ENCODE measurements at places on chromosomes 3 and 15.

- no peak for DNase-seq
Measured at GRCh38 chr3:117548600-117548999, 839.0 kb downstream of the TUSC7 start.

DNA sequence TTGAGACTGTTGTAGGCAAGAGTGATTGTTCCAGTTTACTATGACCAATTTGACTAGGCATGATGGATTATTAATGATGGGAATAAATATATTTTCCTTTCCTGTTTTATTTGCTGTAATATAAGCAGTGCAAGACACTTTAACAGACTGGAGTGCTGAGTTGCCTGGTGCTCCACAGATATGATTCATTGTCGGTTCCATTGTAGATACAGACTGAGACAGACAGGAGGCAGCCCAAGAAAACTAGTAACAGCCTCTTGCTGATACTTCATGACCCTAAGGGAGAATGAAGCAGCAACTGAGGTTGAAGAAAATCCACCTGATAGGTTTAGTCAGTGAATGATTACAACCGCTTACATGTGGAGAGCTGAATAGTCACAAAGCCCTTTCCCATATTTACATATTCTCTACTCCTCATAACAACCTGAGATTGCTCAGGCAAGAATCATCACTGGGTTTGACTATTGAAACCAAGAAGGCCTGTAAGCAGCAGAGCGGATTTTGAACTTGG lies 235.1 kb upstream of the TPRG1 start:
- DNase-seq = no peak

DNA sequence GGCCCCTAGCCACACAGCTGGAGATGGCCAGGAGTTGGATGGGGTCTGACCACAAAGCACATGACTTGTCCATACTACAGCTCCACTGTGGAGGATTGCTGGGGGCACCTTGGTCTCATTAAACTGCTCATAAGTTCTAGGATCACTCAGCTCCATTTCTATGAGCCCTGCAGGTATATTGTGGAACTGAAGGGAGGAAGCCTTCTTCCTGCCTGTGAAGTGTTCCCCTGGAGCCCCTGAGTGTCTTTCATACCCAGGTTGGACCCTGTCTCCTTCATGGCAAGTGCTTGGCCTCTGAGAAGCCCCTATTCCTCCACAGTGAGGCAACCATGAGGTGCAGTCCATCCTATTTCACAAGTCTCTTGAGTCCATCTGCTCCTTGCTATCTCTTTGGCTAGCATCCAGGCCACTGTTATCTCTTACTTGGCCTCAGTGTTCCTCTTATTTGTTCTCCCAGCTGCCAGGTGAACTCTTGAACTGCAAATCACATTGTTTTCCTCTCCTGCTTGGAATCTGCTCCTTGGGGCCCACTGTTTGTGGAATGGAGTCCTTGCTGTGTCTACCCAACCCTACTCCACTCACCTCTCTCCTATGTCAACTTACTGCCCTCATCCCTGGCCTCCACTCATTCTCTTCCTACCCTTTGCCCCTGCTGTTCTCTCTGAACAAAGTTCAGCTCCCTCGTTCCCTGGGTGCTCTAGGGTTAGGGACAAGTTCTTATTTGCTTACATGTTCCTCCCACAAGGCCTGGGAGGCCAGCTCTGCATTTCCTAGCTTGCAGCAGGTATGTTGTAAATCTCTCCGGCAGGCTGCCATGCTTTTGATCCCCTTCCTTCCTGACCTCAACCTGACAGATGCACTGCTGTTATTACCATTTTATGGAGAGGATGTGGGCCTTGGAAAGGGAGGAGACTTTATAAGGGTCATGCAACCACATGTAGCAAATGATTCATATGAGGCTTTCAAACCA lies 1.2 kb downstream of the ACOX2 start:
- no peak for DNase-seq

DNA sequence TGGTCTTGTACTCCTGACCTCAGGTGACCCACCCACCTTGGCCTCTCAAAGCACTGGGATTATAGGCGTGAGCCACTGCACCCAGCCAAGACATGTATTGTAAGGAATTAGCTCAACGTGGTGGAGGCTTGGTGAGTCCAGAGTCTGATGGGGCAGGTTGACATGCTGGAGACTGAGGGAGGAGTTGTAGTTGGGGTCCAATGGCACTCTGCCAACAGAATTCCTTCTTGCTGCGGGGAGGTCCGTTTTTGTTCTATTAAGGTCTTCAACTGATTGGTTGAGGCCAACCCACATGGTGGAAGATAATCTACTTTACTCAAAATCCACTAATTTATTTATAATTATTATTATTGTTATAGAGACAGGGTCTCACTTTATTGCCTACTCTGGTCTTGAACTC lies 30.1 kb downstream of the PLA2G4D start:
- DNase-seq = no peak

DNA sequence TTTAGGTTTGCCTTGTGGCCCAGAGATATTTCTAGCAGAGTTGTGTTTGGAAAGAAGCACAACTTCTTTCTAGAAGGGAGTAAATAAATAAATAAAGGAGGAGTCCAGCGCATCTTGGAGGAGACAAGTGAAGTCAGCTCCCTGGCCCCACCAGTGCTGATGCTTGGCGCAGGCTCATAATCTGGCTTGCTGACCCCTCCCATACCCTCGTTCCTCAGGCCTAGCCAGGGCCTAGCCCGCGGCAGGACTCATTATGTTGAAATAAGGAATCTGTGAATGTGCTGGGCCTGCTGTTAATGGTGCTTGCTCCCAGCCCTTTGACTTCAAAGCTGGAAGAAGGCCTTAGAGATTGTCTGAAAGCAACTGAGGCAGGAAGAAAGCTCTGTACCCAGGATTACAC lies 3.1 kb downstream of the ZNF710 start:
- DNase-seq = no peak

DNA sequence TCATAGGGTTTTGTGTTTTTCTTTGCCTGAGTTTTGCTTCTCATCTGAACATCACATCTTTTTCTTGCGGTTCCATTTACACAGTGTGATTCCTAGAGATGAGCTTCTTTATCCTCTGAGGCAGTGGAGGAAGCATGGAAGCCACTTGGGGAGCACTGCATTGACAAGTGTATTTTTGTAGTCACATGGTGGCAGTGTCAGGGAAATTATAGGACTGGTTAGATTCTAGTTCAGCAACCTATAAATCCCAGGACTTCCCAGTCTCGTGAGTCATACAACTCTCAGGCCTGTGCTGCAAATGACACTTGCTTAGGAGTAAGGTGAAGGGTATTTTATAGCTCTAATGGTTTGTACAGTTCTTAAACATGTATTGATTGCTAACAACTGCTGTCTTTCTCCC lies 58.4 kb downstream of the RBM6 start:
- no peak for DNase-seq

DNA sequence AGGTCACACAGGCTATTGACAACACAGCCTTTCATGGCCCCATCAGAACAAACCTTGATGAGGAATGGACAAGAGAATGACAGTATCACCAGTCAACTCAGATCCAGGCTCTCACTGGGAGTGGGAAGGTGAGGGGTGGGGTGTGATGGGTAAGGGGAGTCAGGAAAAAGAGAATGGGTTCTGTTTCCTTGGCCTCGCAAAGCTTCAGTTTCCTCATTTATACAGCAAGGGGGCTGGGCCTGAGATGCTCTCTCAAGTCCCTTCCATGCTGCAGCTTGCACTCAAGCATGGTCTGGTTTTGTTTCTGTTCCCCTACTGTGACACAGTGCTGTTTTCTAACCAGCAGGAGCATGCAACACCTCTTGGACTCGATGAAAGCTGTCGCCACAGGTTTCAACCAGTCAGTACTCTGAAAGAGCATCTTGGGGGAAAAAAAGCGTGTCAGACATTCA lies 65.7 kb upstream of the IL12A start:
- DNase-seq = no peak

DNA sequence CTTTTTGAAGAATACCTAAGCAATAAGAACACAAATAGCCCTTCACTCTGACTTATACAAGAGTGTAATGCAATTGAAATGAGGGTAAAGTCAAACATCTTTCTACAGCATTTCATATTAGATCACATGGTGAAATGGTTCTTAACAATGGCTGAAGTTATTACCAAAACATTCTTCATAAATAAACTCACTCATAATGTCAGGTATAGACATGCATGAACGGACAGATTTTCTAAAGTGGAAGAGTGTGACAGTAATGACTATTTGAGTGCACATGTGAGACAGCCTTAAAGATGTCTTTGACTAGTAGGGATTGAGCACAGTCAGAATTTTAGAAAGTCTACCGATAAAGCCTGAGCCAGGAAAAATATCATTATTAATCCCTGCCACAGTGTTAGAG lies 471.0 kb downstream of the ZPLD1 start:
- DNase-seq = no peak

- DNase-seq = peak; percentile 18
Measured at GRCh38 chr3:67737906-67738865, 83.8 kb upstream of the SUCLG2 start.

GRCh38 chr3:184662187-184662586 lies 49.7 kb downstream of the MAGEF1 start:
- DNase-seq = no peak

DNA sequence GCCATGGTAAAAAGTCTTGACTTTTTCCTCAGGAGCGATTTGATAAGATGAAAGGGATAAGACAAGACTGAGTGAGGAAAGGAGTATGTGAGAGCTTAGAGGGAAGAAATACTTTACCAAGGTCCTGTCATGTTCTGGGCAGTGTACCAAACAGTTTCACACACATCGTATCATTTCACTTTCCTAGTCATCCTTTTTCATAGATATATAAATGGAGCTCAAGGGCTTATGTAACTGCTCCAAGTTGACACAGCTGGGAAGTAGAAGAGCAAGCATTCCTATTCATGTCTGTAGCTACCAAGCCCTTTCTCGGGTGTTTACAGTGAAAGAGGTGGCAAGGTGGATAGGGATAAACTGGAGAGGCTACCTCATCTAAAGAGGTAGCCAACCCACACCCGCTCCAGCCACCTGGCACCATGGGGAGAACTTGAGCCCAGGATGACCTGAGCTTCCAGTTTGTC lies 57.4 kb downstream of the MRPS25 start:
- no peak for DNase-seq

GRCh38 chr15:73851689-73852088 lies 21.7 kb upstream of the TBC1D21 start:
- peak; percentile 16 for DNase-seq

GRCh38 chr3:82179291-82179690 lies 417.8 kb upstream of the GBE1 start:
- DNase-seq = no peak

GRCh38 chr3:38595393-38595792 lies 54.1 kb downstream of the SCN5A start:
- no peak for DNase-seq

- DNase-seq = no peak
Measured at GRCh38 chr3:161035711-161036110, 69.4 kb downstream of the B3GALNT1 start.

GRCh38 chr3:102457644-102458043 lies 22.8 kb downstream of the ZPLD1 start:
- no peak for DNase-seq

- no peak for DNase-seq
Measured at GRCh38 chr3:190076136-190076535, 44.6 kb downstream of the P3H2 start.

DNA sequence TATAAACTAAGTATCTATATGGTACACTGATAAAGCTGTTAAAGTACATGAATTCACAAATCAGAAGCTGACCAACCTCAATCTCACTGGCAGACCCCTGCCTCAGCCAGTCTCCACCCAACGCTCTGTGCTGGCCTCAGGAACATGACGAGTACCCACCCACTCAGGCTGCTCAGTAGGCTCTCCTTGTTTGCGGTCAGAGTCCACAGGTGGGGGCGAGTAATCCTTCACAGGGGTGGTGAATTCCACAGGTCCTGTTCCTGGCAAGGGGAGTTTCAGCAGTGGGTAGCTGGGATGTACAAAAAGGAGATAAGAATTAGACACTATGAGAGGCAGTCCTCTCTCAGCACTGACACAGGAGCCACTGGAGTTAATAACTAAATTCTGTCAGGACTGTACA lies 40.9 kb downstream of the SCAP start:
- no peak for DNase-seq

GRCh38 chr3:120566243-120566975 lies 29.7 kb upstream of the NDUFB4 start:
- DNase-seq = no peak

- no peak for DNase-seq
Measured at GRCh38 chr3:183161552-183162336, 790 bp downstream of the LAMP3 start.

- no peak for DNase-seq
Measured at GRCh38 chr3:9024341-9024740, 61.1 kb upstream of the RAD18 start.

DNA sequence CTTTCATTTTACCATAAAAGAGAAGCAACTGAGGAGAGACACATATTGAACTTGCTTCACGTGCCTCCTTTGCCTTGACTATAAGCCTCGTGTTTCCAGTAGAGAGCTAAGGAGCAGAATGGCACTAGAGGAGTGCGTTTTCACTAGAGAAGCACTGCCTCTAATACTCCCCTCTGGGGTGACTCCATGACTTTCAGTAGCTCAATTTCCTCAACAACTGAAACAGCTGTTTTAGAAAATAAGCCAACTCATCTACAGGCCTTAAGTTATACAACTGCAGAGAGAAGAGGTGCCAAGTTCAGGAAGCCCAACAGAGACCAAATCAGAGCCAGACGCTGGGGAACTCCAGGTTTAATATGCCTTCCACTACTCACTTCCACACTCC lies 1.9 kb downstream of the UBP1 start:
- no peak for DNase-seq

- DNase-seq = no peak
Measured at GRCh38 chr3:53816425-53816824, 29.8 kb downstream of the CHDH start.

- no peak for DNase-seq
Measured at GRCh38 chr3:137360531-137361201, 402.9 kb downstream of the IL20RB start.

- DNase-seq = no peak
Measured at GRCh38 chr15:78626381-78626995, 5.7 kb upstream of the CHRNA3 start.

DNA sequence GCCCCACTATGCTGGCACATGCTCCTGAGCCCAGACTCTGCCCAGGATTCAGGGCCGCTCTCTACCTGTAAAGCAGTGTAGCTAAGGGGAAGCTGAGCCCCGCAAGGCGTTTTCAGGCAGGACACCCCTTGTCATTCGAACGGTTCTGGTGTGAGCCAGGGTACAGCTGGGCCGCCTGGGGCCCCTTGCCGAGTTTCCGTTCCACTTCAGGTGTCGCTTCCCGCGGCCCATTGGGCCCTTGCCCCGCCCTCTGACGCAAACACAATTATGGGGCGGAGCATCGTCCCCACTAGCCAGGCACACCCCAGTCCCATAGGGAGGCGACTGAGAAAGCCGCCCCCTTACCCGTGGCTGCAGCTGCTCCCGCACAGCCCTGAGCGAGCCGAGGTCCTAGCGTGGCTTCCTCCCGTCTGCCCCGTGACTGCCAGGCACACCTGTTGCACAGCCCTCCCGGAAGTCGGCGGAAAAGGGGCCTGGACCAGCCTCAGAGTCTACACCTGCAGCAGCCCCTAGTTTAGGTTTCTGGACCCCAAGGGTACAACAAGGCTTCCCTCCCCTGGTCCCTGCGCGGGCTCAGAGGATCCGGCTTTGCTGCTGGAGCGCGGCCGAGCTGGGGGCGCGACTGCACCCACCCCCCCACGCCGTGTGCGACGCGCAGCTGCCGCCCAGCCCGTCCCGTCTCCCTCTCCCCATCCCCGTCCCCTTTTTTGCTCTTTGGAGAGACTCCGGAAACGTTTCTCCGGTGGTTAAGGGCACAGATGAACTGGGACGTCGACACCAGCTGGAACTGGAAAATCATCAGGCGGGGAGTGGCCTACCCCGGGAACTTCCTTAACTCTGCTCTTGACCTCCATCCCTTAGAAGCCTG lies at the start of gene PLSCR2:
Gene PLSCR2 (minus strand): TSS at position 412 of the 868 bp plus-strand sequence. CDS start 9,657 bp downstream, outside the sequence.
- peak; percentile 55 for DNase-seq

- DNase-seq = no peak
Measured at GRCh38 chr3:94896994-94897393, 834.1 kb downstream of the NSUN3 start.

GRCh38 chr3:172150913-172151650 lies 111.7 kb downstream of the FNDC3B start:
- no peak for DNase-seq
